ENCODE measurements at places on chromosomes 7 and 10.

GRCh38 chr7:108004220-108005142, 1.5 kb upstream of the LAMB1 start:
- DNase-seq: no peak

- DNase-seq: no peak
These were observed 303.3 kb downstream of the SUGCT start for GRCh38 chr7:40437936-40438634.

GRCh38 chr7:94510582-94511496, 1.2 kb downstream of the CASD1 start:
- DNase-seq: peak; percentile 27

- no peak for DNase-seq
These were observed 500.7 kb downstream of the TCERG1L start for GRCh38 chr10:130810856-130811255.

GRCh38 chr7:3893789-3894153, 592.7 kb downstream of the SDK1 start:
- DNase-seq: no peak
